Activated T-helper 1 cell treated with anti-CD3 and anti-CD28 coated beads, Interleukin-2, amount 50 U/mL, for 16 hours (primary cell): ENCODE measurements at places on chromosomes 11 and 22.

DNA sequence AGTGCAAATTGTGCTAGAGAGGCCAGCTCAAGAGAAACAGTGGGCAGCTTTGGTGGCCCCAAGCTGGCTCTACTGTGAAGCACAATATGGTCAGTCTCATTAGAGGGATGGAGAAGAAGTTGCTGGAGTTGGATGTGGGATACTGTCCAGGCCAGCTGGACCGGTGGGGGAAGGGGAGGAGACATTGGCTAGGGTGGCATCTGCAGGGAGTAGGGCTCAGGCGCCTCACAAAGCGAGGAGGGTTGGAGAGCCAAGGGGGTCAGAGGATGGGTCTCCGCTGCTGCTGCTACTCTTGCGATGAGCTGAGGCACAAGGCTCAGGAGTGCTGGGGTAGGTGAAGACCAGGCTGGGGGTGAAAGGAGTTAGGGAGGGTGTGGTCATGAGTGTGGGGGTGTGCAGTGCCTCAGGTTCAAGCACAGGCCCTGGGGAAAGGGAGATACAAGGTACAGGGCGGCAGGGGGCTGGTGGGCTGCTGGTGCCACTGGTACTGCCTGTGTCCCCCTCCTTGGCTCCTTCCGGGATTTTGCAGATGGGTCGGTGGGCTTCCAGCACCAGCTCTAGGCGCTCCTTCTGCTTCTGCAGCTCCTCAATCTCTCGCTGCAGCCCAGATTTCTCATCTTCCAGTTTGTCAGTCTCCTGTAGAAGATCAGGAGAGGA lies 2.3 kb downstream of the CCDC85B start:
- no peak for DNase-seq

- no peak for DNase-seq
These were observed 34.7 kb downstream of the ATG16L2 start for GRCh38 chr11:72848846-72849466.

DNA sequence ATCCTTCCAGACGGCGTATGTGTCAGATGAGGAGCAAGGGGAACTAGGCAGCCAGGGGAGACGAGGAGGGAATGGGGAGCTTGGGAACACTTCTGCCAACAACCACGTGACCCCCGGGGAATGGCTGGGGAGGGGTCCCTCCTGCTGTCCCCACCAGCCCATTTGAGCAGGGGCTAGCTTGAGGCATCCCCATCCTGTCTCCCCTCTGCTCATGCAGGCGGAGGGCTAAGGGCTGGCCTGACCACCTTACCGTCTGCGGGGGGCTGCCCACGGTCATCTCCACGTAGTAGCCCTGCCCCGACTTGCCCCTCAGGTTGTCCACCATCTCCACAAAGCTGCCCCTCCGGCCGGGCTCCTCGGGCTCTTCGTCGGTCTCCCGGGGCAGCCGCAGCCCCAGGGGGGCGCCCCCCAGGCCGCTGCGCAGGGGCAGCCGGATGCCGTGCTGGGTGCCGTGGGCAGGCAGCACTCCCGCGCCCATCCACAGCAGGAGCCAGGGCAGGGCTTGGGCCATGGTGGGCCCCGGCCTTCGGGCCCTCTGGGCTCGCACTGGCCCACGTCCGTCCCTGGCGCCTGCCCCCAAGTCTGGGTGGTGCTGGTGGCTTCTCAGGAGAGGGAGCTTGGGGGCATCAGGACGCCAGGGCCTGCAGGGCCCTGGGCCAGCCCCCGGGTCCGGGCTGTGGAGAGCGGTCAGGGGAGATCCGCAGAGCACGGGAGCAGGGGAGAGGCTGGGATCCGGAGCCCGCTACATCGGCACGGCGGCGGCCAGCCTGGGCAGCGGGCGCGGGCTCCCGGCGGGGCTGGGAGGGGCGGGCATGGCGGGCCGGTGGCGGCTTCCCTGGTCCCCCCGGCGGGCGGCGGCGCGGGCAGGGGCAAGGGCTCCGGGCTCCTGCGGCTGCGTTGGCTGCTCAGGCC lies 515 bp downstream of the BACE1 start:
- no peak for DNase-seq

- DNase-seq: no peak
These were observed 35.6 kb downstream of the MYH9 start for GRCh38 chr22:36351921-36352802.

- no peak for DNase-seq
These were observed 1.3 kb downstream of the DDIAS start for GRCh38 chr11:82902880-82903279.
